ENCODE measurements at places on chromosomes 7 and 10.

DNA sequence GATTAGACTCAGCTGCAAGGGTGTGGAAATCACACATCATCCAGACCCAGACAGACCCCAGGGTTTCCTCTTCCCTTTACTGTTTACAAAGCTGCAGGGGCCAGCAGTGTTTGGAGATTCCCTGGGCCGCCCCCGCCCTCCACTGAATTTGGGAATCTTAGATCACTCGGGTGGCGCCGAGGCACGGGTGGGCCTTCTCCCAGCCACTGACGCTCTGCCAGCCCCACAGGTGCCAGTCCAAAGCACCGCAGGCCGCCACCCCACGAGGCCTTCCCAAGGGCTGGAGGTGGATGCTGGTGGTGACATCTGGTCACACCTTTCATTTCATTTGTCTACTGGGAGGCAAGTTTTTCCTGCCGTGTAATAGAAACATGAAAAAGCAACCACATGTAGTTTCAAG is 439.4 kb upstream of the FOXK1 start:
- no peak for DNase-seq

DNA sequence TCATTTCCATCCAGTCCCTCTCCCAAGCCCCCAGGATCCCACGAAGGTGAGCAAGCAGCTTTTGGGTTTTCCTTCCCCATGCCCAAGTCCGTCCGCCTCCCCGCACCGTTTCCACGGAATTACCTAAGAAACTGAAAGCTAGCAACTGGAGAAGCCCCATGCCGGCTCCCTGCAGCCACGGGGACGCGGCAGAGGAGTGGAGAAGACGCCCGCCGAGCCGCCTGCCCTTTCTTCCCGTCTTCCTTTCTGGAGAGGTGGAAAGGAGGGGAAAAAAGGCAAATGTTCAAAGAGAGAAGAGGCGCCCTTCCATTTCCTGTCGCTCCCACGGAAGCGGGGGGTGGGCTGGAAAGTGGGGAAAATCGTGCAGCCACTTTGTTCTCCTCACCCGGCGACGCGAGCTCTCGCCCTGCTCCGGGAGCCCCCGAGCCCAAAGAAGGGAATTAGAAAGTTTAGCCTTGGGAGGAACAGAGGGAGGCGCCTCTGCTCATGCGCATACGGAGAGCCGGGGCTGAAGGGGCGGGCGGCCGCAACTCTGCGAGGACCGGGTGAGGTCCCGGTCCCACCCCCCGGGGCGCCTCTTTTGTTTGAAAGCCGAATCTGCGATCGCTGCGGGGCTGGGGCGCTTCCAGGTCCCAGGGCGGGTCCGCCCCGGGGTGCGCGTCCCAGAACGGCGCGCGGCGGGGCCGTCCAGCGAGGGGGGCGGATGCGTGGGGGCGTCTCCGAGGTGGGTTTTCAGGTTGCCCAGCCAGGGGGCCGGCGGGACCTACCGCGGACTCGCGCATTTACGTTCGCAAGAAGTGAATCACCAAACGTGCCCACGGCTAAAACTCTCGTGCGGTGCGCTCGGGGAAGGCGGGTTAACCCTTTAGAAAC is at the start of gene LAMB1:
TSS of gene LAMB1 (minus strand) at position 436 of the 873 bp plus-strand sequence. CDS start at position 160, 276 bp downstream.
- peak; percentile 19 for DNase-seq

- DNase-seq, result no peak
Measured at GRCh38 chr7:85125651-85126131, 61.2 kb downstream of the SEMA3D start.

DNA sequence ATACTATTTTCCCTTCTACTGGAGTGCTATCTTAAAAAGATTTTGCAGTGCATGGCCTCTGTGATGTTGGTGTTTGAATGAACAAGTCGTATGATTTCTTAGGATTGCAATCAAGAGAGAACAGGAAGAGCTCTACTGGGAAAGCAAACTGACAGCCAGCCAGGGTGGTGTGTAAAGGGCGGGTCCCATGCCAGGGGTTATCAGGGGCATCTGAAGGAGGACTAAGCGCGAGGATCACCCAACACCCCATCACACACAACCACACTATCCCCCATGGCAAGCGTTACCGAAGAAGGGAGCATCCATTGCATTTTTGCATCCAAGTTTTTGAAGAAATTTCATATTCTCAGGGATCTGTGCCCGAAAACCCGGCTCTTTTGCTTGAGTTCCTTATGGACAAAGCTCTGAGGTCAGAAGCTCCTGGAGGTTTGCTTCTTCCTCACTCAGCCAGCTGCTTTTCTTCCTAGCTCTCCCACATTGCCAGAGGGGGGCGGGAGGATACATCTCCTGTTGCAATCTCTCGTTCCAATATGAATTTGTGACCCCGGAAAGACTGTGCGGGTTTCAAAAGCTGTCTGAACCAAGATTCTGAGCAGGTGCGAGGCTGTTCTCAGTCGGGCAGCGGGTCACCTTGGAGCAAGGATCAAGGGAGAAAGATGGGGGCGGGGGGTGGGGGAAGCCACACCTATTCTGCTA is 5.2 kb downstream of the NEUROD6 start:
- DNase-seq, result no peak

DNA sequence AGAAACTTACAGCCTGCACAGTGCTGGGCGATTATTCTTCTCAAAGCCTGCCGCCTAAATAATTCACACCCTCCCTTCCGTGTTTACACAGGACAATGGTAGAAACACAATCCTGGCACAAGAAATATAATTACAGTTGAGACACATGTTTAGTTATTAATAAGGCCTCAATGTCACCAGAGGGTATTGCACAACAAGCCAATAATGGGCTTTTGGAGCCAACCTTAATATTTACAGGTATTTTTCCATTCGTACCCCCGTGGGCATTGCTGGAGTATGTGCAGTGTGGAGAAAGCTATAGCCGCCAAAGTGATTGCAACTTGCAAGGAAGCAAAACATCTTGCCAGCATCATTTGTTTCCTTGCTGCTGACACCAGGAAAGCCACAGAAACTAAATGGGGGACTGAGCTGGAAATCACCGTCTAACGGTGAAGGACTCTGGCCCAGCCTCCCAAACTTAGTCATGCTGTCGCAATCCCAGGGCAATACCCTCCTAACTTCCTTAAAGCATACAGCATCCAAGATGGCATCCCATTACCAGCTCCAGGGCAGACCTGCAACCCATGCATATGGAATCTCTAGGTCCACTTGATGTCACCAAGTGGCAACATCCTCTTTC is 8.6 kb downstream of the CALN1 start:
- no peak for DNase-seq

DNA sequence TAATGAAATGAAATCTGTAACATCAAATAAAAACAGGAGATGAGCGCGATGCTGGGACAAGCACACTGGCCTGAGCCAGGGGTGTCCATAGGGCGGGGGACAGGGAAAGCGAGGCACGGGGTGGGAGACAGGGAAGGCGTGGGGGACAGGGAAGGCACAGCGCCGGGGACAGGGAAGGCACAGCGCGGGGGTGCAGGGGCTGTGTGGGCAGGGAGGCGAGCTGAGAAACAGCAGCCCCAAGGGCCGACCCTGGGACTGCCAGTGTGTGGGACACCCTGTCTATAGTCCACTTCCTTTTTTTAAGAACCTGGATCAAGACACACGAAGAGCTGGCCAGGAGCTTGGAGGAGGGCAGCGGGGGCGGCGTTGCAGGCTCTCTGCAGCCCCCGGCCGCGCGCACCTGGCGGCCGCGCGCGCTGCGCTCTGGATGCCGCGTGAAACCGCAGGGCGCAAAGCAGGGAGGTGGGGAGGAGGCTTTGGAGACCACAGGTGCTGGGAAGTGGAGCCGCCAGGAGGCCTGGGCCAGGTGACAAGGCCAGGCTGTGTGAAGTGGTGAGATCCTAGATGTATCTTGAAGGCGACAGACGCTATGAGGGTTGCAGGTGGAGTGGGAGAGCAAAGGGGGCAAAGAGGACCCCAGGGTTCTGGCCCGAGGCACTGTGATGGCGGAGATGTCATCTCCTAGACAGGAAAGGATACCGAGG is 157.7 kb downstream of the COBL start:
- DNase-seq, result no peak

- no peak for DNase-seq
Measured at GRCh38 chr7:116836911-116837310, 25.5 kb upstream of the CAPZA2 start.

DNA sequence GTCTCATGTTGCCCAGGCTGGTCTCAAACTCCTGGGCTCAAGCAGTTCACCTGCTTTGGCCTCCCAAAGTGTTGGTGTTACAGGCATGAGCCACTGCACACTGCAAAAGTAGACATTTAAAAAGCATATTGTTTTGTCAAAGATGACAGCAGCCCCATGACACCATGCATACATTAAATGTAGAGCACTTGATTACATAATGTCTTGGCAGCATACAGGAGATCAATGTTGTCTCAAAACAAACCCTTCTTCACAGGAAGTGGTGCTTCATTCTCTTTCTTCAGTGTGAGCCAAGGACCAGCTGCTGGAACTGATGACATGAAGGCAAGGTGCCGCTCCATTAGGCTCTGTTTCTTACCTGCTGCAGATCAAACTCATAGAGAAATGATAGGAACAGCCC is 218.4 kb downstream of the KLF6 start:
- DNase-seq, result no peak

DNA sequence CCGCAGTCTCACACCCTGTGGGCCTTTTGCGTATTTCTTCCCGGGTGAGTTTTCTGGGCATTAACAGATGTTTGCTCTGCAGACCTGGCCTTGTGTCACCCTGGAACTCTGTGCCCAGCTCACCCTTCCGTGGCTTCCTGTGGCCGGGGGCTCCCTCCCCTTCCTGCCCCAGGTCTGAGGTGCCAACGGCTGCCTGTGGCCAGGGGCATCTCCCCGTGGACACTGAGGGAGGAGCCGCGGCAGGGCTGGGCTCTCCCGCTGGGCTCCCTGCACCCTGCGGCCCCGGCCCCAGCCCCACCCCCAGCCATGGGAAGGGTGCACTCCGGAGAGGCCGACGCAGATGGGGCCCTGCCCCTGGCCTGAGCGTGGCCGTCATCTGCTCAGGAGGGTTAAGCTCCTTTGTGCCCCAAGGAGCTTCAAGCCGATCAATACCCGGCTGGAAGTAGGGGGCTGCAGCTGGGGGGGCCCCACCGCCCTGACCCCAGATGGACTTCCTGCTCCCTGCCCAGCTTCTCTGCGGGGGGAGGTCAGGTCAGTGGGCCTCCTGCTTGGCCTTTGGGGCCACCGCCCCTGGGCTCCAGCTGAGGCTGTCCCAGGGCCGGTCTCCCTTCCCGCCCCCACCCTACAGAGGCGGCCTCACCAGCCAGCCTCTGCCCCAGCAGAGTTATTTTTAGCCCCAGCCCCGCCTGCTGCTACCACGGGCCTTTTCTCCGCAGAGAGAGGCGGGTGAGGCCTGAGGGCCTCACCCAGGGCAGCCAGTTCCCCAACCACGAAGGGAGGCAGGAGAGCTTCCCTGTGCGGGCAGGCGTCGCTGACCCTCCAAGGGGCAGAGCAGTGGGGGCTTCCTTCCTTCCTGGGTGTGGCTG is 24.2 kb downstream of the PWWP2B start:
- no peak for DNase-seq

DNA sequence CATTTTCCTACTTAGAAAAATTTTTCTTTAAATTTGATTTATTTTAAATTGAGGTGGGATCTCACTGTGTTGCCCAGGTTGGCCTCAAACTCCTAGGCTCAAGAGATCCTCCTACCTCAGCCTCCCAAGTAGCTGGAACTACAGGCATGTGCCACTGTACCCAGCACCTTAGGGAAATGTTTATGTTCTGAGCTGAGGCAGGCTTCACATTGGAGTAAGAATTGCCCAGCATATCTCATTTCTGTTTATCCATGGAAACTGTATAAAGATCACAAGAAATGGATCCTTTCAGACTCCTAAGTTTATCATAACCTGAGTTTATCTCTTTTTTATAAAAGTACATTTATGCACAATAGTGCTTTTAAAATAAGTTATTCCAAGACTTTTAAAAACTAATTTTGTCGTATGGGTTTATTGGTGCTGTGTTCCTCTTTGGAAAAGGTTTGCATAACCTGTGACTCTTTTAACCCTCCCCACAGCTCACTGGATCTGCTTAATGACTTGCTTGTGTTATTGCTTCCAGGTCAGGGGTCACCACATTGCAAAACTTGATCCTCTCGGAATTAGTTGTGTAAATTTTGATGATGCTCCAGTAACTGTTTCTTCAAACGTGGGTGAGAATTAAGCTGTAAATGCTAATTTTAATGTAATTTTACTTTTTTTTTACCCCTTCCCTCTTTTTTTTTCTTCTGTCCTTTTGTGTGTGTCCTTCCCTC is 40.7 kb downstream of the OGDH start:
- DNase-seq, result no peak

DNA sequence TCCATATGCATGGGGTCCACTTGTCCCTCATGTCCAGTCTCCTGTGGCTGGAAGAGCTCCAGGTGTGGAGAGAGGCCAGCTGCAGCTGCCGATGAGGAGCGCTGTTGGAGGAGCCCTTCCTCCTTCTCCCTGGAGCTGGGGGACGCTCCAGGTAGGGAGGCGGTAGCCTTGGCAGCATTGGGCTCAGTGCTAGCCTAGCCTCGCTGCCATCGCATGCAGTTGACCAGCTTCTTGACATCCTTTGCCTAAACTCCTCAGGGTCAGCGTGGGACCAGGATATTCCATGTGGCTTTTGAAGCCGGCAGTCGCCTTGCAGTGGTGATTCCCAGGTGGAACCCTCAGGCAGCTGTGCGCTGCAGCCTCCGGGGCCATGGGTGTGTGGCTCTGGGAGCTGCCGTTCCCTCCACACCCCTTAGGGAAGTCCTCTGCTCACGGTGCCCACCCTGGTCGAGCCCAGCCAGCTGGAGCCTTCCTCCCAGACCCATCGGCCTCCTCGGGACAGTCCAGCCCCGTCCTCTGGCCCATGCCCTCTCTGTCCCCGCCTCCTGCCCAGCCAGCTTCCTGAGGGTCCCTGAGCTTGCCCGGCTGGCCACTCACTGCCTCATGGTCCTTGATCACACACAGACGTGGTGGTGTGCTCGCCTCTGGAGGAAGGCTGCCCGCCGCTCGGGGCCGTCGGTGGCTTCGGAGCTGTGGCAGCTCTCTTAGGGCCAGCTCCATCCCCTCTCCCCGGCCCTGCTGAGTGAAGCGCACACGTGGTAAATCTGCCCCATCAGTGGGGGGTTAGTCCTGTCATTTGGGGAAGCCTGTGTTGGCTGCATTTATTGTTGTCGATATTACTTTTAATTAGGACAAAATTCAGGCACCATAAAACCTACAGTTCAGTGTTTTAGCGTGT is 21.2 kb downstream of the INPP5A start:
- no peak for DNase-seq

- peak; percentile 76 for DNase-seq
Measured at GRCh38 chr7:55557666-55558188, 14.6 kb downstream of the VOPP1 start.

DNA sequence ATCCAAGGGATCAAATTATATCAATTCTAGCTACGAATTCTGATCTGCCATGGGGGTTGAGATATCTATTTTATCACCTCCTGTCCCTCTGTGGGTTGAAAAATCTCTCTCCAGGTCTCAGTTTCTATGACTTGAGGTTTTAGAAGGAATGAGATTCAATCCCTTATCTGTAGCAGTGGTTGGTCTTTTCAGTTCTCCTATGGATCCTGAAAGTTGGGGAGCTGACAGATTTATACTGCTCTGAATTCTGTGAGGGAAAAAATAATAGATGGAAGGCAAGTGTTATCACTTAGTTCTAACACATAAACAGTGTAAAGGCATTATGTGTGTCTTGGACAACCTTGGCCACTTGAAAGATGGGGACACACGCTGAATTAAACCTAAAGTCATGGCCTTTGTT is 15.8 kb upstream of the FBXW4 start:
- DNase-seq, result no peak

GRCh38 chr10:25492040-25492439 is 317.2 kb downstream of the GPR158 start:
- DNase-seq, result no peak

- no peak for DNase-seq
Measured at GRCh38 chr10:54009672-54010071, 791.4 kb downstream of the PCDH15 start.
